ENCODE measurements at places on chromosomes 4 and X. TPM values are rescaled to one million over a fixed set of nuclear protein-coding genes. Genes with fewer than 3 reads are reported as not detected.

The CLDN34 gene
- total RNA-seq, result not detected

The GPR50 gene
- not detected for total RNA-seq

The TKTL2 gene
- total RNA-seq, result not detected

The HEPH gene
- total RNA-seq, result 8.0 TPM

The PAGE5 gene
- not detected for total RNA-seq

DNA sequence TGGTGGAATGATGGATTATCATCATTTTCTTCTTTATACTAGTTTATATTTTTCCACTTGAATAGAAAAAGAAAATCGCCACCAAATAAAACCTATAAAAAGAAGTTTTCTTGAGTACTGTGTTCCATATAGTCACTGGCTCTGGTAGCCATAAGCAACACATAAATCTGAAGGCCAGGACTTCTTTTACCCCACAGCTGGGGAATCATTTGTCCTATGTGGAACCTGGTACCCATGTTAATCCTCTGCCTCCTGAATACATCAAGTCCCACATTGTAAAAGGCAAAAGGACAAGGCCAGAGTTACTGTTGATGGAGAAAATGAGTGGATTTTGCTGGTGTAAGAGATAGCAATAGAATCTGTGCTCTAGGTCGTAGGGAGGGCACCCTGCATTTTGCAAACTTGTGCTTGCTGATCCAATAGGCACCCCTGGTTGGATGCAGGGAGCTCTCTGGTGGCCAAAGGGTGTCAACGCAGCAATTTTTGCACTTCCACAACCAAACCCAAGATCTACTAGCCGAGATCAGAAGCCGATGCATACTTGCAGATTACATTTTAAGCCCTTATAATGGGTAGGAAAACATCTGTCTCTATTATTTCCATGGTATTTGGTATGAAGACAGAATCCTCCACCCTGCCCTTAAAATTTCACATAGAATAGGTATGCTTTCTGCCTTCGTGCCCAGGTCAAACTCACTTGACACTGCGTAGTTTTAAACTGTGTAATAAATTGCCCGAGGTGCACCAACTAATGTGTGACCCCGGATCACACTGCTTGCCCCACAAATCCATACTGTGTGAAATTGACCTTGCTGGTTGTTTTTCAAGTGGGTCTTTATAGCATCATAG is 146.2 kb upstream of the SCML1 start:
- DNase-seq, result peak; percentile 59

DNA sequence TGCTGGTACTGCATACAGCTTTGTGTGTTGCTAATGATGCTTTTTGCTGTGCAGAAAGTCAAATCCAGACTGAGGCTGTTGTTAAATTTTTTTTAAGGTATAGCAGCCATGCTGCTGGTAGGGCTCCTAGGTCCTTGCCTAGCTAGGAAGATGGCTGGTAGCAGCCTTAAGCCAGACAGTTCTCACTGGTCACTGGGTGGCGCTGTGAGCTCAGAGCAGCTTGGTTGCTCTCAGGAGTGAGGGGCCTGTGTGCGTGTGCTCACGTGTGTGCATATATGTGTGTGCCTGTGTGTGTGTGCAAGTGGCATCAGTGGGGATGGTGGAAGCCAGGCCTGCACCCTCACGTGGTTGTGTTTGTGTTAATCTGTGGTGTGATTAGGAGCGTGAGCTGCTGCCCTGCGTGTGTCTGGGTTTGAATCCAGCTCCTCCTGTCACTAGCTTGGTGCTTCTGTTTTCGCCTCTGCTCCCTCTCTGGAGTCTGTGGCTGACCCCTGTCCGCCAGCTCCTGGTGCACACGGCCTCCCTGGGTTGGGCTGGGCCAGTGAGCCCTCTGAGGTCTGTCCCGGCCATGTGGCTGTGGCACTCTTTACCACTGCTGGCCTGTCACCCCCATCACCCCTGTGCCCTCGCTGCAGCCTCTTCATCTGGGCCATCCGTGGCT is 46.1 kb downstream of the SORCS2 start:
- DNase-seq, result no peak

GRCh38 chr4:77434299-77435092 is 171.1 kb upstream of the CXCL13 start:
- no peak for DNase-seq

- DNase-seq, result no peak
Observed at GRCh38 chr4:160019936-160020335, 917.1 kb downstream of the RAPGEF2 start.

- DNase-seq, result no peak
Observed at GRCh38 chr4:78661921-78662521, 110.5 kb downstream of the ANXA3 start.

GRCh38 chrX:115399306-115399705 is 109.8 kb downstream of the LUZP4 start:
- DNase-seq, result no peak

DNA sequence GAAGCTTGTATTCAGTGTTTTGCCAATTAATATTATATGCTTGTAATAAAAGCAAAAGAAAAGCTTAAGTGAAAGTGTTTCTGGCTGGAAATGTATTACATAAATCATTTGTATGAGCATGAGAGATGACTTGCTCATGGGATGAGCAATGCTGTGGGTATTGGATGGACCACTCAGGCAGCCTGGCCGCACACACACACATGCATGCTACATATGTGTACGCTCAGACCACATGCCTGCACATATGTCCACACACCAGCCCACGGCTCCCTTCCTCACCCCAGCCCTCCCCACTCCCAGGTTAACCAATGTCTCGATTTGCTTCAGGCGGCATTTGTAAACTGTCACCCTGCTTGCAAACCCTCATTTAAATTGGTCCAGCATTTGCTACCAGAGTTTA is 55.9 kb downstream of the CPLX1 start:
- DNase-seq, result peak; percentile 55

- DNase-seq, result no peak
Observed at GRCh38 chr4:22695917-22696316, 3.2 kb downstream of the GBA3 start.

GRCh38 chrX:21509912-21510311 is 135.7 kb downstream of the CNKSR2 start:
- no peak for DNase-seq

- DNase-seq, result no peak
Observed at GRCh38 chr4:23878246-23878891, 11.5 kb downstream of the PPARGC1A start.

DNA sequence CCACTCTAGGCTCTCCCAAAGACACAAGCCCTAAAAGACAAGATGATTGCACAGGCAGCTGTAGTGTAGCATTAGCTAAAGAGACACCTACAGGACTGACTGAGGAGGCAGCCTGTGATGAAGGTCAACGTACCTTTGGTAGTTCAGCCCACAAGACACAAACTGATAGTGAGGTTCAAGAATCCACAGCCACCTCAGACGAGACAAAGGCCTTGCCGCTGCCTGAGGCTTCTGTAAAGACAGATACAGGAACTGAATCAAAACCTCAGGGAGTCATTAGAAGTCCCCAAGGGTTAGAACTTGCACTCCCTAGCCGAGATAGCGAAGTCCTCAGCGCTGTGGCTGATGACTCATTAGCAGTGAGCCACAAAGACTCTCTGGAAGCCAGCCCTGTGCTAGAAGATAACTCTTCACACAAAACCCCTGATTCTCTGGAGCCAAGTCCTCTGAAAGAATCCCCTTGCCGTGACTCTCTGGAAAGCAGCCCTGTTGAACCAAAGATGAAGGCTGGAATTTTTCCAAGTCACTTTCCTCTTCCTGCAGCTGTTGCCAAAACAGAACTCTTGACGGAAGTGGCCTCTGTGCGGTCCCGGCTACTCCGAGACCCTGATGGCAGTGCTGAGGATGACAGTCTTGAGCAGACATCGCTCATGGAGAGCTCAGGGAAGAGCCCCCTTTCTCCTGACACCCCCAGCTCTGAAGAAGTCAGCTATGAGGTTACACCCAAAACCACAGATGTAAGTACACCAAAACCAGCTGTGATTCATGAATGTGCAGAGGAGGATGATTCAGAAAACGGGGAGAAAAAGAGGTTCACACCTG is 306.3 kb downstream of the ANK2 start:
- no peak for DNase-seq

- no peak for DNase-seq
Observed at GRCh38 chr4:87804871-87805270, 5.5 kb downstream of the IBSP start.

GRCh38 chr4:153832054-153832453 is 43.2 kb upstream of the SFRP2 start:
- no peak for DNase-seq

DNA sequence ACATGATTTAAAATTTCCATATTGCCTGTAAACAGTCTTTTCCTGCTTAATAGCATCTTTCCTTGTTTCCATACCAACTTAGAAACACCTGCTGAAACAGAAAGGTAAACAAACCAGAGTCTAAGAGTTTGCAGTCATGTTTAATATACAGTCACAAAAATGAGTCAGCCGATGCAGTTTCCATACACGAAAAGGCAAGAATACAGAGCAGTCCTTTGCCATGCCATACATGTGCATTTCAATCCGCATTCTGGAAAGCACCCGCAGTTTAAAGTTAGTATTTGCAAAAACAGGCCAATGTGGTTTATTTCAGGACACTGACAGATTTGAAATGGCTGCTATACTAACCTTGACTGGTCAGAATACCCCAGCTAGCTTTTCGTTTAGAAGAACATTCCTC is 32.1 kb downstream of the ASB5 start:
- no peak for DNase-seq

GRCh38 chr4:151957153-151957552 is 196.3 kb upstream of the GATB start:
- DNase-seq, result no peak

DNA sequence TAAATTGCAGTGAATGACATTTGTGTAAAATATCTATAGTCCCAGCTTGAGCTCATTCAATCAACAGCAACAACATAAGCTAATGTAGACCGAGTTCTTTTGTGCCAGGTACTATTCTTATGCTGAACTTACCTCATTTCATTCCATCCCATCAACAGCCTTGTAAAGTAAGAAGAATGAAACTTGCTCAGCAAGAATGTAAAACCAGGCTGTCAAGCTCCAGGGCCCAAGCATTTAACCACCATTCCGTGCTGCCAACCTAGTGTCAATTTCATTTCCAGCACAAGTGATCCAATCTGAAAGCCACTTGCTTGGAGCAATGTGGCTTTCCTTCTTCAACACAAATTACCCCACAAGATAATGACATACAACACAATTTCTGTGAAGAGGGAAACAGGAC is 36.6 kb downstream of the RASSF6 start:
- DNase-seq, result no peak

GRCh38 chr4:149347139-149347538 is 468.5 kb downstream of the IQCM start:
- DNase-seq, result no peak

DNA sequence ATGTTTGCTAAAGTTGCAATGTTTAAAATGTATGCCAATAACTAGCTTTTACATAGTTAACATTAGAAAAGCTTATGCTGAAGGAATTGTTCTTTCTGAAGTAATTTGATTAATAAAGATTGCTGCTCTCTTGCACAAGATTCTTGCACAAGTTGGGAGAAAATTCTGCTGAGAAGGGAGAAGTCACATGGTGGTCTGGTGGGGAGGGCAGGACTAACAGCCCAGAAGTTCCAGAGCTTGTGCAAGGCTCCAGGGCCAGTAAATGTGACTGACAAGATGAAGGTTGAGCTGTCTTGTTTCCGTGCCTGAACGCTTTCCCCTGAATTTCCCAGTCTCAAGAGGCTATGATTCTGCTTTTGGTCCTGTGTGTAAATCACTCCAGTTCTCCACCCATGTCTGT is 112.9 kb upstream of the VCX start:
- no peak for DNase-seq

GRCh38 chrX:22041907-22042530 is 9.9 kb downstream of the PHEX start:
- DNase-seq, result no peak

GRCh38 chr4:23959396-23960148 is 69.7 kb upstream of the PPARGC1A start:
- no peak for DNase-seq

GRCh38 chr4:30721185-30722091 is 1.3 kb downstream of the PCDH7 start:
- DNase-seq, result peak; percentile 71

DNA sequence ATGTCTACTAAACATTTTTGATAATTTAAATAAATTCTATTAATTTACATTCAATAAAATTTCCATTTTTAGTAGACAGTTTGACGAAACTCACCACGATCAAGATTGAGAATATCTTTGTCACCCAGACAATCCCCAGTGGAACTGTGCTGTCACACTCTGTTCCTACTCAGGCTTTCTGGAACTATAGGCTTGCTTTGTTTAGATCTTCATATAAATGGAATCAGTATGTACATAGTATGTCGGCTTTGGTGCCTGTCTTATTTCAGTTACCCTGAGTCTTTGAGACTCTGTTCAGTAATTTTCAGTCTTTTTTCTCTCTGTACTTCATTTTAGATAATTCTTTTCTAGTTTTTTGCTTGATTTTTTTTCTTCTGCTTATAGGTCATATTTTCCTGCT is 163.5 kb upstream of the EMCN start:
- no peak for DNase-seq

DNA sequence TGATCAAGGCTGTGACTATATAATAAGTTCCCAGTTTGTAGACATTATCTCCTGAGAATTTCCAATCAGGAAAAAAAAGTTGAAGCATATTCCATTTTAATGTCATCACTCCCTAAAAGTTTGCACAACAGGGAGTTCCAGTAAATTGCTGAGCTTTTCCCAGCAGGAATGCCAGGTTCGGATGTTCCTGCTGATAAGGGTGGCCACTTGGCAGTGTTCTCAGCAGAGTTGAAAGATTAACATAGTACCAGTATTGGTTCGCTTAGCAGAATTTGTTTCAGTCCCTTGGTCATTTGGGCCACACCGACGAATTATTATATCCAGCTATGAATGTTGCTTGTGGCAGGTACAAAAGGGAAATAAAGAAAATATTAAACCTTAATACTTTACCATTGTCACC is 5.2 kb upstream of the CXCL2 start:
- DNase-seq, result no peak

GRCh38 chr4:69750346-69750745 is 10.1 kb downstream of the SULT1B1 start:
- DNase-seq, result no peak

DNA sequence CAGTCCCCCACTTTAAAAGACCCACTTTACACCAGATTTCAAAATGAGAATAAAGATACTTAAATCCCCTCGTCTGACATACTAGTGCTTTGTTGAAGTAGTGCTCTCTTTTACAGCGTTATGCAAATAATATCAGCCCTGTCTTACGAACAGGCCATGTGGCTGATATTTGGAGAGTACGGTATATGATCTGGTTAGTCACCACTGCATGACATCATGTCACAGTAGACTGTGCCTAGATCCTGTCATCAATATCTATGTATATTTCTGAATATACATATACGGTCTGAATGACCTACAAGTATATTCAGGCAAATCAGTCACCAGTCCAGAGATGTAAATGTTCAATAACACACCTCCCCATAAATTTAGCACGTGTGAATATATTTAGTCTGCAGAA is 25.4 kb upstream of the XAGE1B start:
- DNase-seq, result no peak

All from Right ventricle myocardium inferior (tissue), 1 donor.